ENCODE measurements at places on chromosomes 11 and 22.

- DNase-seq, result no peak
Measured at GRCh38 chr11:42021911-42022310, 562.5 kb upstream of the LRRC4C start.

DNA sequence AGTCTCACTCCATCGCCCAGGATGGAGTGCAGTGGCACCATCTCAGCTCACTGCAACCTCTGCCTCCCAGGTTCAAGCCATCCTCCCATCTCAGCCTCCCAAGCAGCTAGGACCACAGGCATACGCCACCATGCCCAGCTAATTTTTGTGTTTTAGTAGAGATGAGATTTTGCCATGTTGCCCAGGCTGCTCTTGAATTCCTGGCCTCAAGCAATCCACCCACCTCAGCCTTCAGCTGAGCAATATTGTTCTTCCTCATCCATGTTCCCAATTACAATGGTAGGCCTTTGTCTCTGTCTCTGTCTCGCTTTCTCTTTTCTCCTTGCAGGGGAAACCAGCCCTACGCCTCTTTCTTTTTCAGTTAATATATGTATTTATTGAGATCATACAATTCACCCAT is 10.3 kb downstream of the HSPA8 start:
- no peak for DNase-seq

GRCh38 chr11:61437496-61437895 is 7.6 kb downstream of the SDHAF2 start:
- no peak for DNase-seq

DNA sequence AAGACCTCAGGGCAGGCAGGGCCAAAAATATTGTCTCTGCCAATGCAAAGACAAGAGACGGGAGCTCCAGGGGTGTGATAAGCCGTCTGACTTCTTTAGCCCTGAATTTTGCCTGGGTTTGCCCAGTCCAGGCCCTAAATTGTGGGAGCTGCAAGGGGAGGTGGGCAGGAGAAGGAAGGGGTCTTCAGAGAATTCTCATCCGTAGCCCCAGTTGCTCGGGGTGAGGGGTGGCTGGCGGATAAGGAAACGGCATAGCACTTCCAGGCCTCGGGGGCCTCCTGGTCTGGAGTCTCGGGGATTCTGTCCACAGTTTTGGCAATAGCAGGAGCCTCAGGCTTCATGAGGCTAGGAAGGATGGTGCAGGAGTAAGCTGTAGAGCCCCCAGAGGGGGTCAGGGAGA is 7.4 kb downstream of the CD5 start:
- no peak for DNase-seq

DNA sequence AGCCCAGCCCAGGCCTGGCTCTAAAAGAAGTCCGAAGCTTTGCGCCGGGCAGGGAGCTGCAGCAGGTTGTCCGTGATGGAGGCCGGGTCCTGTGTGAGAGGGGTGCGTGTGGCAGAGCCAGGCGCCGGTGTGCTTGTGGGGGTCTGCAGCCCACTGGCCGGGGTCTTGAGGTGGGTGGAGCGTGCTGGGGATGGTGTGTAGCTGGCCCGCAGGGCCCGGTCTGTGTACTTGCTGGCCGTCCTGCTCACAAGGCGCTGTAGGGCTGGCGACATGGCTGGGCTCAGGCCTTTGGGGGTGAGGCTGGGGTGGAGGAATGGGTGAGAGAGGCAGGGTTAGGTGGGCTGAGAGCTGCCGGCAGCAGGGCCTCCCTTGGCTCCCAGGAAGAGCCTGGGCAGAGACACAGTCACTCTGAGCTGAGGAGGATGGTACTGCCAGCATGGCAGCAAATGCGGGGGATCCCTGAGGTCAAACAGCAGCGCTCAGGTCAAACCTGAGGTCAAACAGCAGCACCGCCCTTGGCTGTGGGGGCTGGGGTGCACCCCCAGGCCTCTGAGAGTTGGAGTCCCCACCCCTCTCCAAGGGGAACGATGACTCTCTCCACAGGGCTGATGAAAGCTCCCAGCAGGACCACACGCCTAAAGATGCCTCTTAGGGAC is 3.2 kb downstream of the TSSK2 start:
- DNase-seq, result no peak

DNA sequence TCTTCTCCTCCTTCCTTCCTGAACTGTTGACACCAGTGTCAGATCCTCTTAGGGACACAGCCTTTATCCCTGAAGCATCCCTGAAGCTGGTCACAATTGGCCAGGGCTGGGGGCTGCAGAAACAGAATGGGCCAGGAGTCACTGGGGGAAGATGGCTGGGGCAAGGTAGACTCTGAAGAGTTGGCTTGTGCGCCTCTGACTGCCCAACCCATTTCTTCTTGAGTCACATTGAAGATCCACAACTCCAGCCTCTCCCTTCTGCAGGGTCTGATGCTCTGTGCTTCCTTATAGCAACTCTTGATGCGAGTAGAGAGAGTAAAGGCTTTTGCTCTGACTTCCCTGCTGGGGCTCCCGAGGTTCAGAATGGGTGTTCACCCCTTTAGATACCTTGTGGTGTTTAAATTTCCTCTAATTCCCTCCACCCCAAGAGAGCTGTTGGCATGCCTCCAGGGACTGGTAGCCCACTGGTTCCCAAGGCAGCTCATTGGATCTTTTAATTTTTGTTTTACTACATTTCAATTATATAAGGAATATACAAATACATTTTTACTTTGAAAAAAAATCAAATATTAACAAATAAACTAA is 13.4 kb downstream of the PRDM11 start:
- no peak for DNase-seq

DNA sequence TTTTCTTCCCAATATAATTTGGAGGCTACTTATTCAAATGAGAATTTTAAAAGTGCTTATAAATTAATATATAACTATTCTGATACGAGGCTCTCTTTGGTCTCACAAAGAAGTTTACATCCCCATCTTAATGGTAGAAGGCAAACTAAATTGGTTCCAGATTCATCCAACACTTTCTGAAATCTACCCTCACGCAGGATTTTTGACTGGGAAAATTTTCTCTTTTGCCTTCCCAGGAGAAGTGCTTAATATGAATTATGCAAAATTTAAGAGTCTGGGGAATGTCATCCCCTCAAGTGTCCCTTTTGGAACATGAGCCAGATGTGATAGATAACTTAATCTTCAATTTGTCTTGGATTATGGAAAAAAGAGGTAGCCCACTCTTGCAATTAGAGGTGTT is at the start of gene OR4C11:
Gene OR4C11, minus strand, starts transcription at position 101 of the 400 bp plus-strand sequence. CDS start 3,272 bp downstream, outside the sequence.
- DNase-seq, result no peak

DNA sequence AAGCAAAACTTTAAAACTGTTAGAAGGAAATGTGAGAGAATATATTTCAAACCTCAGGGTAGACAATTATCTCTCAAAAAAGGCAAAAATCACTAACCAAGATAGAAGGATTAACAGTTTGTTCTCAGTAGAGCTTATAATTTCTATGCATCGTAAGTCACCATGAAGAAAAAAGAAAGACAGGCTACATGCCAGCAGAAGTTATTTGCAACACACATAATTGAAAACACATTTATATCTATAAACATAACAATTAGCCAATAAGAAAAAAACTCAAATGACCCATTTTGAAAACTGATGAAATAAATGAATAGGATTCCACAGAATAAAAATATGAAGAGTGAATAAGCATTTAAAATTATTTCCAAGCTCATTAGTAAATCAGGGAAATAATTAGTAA is 24.4 kb upstream of the SNX19 start:
- peak; percentile 83 for DNase-seq

DNA sequence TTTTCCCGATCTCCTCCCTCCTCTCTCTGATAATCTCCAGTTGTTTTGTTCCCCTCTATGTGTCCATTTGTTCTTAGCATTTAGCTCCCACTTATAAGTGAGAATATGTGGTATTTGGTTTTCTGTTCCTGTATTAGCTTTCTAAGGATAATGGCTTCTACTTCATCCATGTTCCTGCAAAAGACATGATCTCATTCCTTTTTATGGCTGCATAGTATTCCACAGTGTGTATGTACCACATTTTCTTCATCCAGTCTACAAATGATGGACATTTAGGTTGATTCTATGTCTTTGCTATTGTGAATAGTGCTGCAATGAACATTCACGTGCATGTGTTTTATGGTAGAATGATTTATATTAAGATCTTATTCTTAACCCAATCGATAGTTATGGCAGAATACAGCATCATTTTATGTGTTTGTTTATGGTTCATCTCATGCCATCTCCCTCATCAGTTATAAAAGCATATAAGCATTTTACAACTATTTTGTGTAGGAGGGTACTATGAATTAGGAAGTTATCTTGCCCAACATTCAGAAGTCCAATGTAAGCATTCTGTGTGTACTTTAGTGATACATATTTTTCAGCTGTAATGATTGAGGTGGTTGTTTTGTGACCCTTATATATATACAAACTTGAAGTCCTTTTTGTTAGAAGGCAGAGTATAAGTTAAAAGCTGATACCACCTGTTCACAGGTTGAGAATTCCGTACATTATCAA is 3.2 kb downstream of the MS4A3 start:
- DNase-seq, result no peak

DNA sequence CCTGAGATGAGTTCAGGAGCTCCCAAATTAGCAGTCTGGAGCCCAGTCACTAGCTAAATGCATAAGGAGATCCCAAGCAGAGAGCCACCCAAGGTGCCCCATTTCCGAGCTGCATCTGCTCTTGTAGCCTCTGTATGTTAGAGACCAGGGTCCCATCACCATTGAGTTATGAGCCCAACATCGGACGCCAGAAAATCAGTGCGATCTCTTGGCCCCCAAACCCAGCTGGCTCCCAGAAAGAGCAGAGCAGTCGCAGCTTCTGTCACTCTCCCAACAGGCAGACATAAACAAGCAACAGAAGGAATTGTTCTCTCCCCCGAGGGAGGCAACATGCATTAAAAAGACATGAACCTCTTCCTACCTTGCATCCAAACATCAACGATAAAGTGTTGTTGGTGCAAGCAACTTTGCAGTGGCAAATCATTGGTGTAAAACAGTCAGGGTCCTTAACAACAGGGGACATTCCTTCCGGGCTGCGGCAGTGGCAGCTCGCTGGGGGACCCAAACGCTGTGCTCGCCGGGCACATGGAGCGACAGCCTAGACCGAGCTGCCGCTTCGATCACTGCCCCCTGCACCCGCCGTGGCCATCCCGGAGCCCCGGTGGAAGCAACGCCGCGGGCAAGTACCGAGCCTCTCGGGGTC is 907.1 kb downstream of the DLG2 start:
- no peak for DNase-seq

DNA sequence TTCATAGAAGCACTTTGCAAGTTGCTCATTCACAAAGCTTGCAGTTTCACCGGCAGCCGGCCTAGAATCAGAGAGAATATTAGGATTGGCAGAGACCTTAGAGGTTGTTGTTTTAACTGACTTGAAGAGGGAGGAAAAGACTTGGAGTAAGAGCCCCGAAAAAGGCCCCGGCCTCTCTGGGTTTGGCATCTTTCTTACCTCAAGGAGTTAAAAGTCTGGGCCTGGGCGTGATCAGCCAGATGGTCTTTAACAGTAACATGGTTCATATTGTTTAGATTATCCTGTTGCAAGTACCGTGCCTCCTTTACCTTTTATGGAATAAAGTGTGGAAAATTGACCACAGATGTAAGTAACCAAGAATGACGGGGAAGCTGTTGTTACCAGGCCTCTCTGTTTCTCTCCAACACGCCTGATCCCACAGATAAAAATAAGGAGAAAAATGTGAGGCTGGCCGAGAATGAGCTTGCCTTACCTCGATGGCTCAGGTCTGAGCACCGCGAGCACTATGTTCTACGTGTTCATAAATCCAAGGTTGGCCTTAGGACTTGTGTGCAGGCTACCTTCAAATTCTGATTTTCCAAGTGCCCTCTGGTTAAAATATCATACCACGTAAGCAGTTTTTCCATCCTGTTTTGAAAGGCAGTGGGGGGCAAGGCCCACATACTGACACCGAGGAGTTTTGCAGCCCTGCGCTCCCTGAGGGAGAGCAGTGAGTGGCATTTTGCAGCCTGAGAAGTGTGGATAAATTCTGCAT is 56.4 kb downstream of the PARVA start:
- DNase-seq, result peak; percentile 92

DNA sequence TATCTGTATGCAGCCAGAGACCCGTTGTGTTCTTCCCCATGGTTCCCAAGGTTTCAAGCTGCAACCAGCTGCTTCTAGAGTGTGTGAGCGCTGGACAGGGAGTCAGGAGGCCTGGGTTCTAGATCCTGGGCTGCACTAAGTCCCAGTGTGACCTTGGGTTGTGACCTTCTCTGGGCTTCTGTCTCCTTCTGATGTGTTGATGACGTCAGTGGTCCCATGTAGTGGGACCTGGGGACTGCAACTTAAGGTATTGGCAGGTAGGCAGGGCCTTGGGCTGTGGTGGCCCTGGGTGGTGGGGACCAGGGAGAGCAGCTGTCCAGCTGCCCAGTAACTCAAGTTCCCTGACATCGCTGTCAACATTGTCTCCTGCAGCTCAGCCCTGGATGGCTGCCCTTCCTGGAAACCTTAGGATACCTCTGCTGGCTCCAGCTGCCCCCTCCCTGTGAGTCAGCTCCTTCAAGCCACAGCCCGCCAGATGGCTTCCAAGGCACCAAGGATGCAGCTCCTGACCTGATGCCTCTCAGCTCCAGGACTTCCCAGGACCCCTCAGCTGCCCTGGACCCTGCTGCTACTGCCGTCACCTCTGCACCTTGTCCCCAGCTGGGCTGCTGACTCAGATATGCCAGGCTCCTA is 1.3 kb upstream of the PVALB start:
- peak; percentile 17 for DNase-seq

- DNase-seq, result no peak
Measured at GRCh38 chr11:1198561-1199240, 24.2 kb upstream of the MUC5B start.

DNA sequence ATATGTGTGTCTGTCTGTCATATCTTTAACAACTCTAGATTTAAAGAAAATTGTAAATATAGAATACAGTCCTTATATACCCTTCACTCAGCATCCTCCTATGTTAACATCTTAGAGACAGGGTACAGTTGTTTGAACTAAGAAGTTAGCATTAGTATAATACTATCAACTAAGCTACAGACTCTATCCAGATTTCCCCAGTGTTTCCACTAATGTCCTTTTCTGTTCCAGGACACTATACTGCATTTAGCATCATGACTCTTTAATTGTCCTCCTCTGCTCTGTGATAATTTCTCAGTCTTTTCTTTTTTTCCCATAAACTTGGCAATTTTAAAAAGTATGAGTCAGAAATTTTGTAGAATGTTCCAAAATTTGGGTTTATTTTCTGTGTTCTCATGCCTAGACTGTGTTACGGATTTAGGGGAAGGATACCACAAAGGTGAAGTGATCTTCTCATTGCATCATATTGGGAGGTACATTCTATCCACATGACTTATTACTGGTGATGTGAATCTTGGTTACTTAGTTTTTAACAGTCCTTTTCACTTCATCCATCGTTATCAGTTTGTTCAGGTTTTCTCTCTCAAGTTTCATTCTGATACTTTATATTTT is 168.4 kb downstream of the SBF2 start:
- DNase-seq, result peak; percentile 86

All from fibroblast of mammary gland (primary cell).